HCEC 1CT (cell line): ENCODE measurements at places on chromosomes 7 and 10.
A peak's percentile ranks its signal among the peaks of the same experiment; 100 is the strongest.

- DNase-seq, result peak; percentile 53
Observed at GRCh38 chr10:88896994-88897853, 17.2 kb downstream of the STAMBPL1 start.

DNA sequence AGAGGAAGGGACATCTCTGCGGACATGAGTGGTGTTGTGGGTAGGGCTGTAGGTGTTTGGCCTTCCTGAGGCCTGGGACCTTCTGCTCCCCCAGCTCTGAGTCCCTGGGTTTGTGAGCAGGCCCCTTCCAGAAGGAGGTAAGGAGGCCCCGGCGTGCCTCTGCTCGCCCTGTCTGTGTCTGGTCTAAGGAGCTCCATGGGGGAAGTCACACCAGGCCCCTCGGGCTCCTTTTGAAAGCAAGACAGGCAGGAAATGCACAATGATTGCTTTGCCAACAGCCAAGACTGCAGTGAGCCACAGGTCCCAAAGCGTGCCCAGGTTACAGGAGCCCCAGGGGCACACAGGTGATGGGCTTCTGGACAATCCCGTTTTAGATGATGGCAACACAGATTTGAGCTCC, 89.5 kb downstream of the FAM53B start:
- no peak for DNase-seq

- DNase-seq, result peak; percentile 74
Observed at GRCh38 chr7:152395112-152395511, 40.7 kb downstream of the KMT2C start.

DNA sequence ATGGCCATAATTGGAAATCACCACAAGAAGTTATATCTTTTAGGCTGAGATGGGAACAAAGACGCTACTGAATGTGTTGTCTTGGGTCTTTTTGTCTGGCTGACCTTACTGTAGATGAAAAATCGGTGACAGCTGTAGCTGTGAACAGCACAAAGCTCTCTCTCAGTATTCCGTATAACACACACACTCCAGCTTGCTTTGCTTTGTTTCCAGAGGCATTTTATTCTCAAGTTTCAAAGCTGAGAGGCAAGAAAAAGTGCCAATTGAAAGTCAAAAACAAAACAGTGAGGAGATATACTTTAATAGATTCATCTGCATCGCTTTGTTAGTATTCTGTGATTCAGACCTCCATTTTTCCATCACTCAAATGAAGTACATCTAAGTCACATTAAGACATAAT, 39.6 kb upstream of the CABCOCO1 start:
- no peak for DNase-seq

DNA sequence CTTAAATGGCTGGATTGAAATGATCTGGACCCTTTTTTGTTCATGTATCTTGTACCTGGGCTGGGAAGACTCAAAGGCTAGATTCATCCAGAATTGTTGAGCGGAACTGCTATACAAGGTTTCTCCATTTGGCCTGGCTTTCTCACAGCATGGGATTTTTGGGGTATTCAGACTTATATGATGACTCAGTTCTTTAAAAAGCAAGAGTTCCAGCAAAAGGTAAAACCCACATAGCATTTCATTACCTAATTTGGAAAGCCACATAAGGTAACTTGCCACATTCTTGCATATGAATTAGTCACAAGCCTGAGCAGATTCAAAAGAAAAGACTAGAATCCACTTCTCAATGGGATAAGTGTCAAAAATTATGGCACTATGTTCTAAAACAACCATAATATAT, 137.4 kb downstream of the HGF start:
- DNase-seq, result peak; percentile 32

GRCh38 chr7:92403760-92404074, 43.6 kb upstream of the GATAD1 start:
- no peak for DNase-seq

GRCh38 chr10:133335246-133336117, 1.2 kb downstream of the CALY start:
- peak; percentile 47 for DNase-seq

DNA sequence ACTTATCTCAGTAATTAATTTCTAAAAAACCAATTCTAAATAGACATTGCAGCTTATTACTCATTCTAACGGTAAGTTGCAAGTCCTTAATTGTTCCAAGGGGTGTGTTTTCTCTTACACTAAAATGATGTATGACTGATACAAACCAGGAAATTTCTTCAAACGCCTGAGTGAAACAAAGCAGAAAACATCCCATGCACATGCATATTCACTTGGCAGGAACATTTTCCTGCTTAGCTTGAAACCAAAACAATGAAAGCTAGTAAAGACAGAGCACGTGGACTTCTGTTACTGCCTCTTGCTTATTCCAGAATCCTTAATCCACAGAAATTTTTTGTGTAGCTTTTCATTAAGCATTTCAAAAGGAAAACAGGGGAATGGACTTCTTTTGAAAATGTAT, 187.7 kb downstream of the MTERF1 start:
- no peak for DNase-seq

- no peak for DNase-seq
Observed at GRCh38 chr10:129896136-129896859, 67.8 kb downstream of the EBF3 start.
